RPMI8226 (cell line): ENCODE measurements at places on chromosomes 5 and 9.
A peak's percentile ranks its signal among the peaks of the same experiment; 100 is the strongest.

DNA sequence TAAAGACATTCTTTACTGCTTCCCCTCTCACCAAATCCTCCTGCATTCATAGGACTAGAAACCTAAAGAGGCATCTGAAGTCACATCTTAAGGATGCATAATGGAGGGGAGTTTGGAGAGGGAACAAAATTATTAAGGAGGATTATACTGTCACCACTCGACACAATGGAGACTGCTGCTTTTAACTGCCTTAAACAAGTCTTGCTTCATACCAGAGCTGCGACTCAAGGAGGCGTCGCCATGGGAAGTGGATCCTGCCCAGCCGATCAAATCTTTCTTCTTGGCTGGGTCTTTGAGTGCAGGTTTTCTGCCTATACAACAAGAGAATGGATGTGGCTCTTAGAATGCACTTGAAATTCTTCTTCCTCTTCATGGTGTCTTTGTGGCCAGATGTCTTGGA, 66.7 kb upstream of the FOXE1 start:
- DNase-seq = no peak

DNA sequence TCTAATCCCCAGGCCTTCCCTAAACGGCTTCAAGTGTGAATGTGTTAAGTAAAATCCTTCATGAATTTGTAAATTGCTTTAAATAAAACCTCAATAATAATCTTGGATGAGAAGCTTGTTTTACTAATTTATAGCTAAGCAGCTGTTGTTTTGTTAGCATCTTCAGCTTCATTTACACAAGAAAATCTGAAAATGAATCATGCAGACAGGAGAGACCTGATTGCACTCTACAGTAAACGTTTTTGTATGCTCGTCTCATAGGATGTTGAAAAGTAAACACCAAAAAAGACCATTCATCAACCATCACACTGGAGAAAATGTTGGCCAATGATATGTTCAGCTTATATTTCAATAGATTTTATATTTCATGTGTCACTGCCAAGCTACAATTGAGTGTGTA, 40.4 kb upstream of the MAP3K1 start:
- no peak for DNase-seq

GRCh38 chr9:126844085-126844484, 16.4 kb upstream of the ZBTB34 start:
- DNase-seq = no peak

- no peak for DNase-seq
Observed at GRCh38 chr9:22159586-22159985, 150.5 kb upstream of the CDKN2B start.

DNA sequence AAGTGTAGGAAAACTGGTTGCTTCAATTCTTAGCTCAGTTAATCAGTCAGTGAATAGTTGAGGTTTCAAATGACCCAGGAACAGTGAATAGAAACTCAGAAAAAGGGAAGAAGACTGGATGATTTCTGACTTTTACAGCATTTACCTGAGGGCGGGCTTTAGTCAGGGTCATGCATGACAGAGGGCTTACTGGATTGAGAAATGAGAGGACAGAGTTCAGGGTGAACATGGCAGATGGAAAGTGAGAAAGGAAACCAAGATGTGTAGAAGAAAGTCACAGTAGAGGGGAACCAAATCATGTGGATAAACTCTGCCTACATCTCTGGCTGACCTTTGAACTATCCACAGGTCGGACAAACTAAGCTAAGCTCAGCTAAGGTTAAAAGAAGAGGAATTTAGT, 596.0 kb downstream of the SEMA5A start:
- DNase-seq = no peak

DNA sequence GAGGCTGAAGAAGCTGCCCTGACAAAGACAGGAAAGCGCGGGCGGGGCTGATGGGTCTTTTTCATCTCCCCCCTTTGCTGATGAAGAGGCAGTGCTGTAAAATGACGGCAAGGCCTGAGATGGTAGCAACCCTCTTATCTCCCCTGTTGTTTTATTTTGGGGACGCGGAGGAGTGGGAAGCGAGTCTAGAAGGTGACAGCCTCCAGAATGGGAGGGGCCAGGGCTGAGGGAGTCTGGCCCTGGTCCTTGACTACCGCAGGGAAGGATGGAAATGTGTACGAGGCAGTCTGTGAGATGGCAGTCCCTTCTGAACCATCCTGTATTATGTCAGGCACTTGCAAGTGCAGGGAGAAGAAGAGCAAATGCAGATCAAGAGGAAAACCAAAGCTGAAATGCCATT, 46.1 kb upstream of the TCERG1 start:
- DNase-seq = no peak

GRCh38 chr5:153827397-153827796, 211.3 kb downstream of the FAM114A2 start:
- DNase-seq = peak; percentile 4

DNA sequence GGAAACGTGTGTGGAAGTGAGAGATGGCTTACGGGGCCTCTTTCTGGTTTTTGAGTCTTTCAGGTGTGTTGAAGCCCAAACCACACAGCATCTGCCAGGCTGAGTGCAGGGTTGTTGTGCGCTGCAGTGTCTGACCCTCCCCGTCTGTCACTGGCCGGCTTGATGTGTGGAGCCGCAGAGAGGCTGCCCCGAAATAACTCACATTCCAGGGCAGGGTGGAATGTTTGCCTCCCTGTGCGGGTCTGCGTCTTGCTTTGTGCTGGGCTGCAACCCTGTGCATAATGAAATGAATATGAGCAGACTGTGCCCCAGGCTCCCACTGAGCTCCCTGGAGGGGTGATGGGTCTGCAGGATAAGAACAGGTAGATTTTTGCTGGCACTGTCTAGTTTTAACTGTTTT, 9.9 kb upstream of the PLEKHG4B start:
- peak; percentile 34 for DNase-seq

GRCh38 chr5:58469896-58470295, 10.0 kb upstream of the PLK2 start:
- no peak for DNase-seq

DNA sequence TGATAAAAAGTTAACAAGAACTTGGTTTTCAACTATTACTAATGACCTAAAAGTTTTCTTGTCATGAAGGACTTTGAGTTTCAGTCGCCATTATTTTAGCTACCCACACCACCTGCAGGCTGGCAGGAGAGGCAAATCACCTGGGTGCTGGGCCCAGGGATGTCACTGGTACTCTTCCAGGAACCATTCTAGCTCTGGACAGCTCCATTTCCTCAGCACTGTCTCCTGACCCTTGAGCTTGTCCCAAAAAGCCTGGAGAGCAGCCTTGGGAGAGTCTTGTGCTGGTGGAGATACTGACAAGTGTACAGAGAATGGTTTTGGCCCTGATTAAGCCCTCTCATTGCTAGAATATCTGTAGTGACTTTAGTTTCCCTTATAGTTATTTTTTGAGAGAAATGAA, 1924.1 kb upstream of the WWC1 start:
- no peak for DNase-seq

DNA sequence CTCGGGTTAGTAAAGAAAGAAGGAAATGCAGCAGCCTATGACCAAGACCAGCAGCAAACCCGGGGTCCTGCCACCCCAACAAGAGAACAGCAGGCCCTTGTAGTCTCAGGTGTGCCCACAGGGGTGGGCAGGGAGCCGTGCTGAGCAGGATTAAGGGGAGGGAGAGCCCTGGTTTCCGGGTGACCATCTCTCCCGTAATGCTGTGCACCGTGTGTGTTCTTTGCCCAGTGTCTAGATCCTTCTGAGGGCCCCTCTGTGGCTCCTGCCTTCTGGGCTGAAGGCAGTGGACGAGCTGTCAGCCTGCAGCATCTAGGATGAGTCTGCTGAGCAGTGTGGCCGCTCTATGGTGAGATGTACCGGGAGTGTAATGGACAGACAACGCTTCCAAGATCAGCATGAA, 12.7 kb upstream of the PLEKHG4B start:
- DNase-seq = no peak

GRCh38 chr9:112541685-112542084, 55.1 kb downstream of the KIAA1958 start:
- DNase-seq = no peak

DNA sequence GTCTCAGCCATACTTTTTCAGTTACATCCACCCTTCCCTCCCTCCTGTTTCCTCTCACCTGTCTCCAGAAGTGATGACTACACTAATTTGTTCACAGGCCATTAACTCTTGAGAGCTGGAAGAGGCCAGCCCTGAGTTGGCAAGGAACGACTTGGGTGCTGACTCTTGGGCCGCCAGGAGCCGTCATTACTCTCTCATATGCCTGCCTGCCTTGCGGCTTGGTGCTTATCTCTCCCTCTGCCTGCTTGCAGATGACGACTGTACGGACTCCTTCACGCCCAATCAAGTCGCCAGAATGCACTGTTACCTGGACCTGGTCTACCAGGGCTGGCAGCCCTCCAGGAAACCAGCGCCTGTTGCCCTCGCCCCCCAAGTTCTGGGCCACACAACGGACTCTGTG, 66.1 kb downstream of the PAPPA start:
- DNase-seq = no peak

DNA sequence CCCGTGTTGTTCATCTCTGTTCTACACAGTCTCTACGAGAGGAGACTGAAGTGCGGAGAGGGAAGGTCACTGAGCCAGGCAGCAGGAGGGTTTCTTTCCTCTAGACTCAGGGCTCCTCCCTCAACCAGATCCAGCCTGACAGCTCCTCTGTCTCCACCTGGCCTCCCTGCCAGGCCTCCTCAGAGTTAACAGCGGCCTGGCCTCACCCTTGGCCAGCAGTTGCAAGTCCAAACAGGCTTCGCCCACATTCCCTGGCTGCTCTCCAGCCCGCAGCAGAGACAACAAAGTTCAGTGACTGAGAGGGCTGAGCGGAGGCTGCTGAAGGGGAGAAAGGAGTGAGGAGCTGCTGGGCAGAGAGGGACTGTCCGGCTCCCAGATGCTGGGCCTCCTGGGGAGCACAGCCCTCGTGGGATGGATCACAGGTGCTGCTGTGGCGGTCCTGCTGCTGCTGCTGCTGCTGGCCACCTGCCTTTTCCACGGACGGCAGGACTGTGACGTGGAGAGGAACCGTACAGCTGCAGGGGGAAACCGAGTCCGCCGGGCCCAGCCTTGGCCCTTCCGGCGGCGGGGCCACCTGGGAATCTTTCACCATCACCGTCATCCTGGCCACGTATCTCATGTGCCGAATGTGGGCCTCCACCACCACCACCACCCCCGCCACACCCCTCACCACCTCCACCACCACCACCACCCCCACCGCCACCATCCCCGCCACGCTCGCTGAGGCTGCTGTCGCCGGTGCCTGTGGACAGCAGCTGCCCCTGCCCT, at the start of gene HRCT1:
Gene HRCT1, plus strand, starts transcription at position 291 of the 768 bp plus-strand sequence. Its CDS starts 86 bp downstream, at position 377.
- peak; percentile 60 for DNase-seq

DNA sequence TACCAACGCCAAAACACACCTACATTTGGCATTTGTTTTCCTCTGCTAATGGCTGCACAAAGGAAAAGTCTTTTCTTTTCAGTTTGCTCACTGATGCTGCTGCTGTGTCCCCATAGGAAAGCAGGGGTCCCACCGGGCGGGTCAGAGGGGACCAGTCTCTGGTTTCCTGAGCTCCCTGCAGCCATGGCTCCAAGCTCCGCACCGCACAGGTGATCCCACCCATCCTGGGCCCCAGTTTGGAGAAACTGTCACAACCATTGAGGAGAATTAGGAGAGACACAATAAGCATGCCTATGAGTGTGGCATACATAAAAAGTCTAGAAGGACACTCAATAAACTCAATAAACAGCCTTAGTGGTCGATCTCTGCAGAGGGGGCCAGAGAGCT, 19.9 kb downstream of the MED10 start:
- no peak for DNase-seq

DNA sequence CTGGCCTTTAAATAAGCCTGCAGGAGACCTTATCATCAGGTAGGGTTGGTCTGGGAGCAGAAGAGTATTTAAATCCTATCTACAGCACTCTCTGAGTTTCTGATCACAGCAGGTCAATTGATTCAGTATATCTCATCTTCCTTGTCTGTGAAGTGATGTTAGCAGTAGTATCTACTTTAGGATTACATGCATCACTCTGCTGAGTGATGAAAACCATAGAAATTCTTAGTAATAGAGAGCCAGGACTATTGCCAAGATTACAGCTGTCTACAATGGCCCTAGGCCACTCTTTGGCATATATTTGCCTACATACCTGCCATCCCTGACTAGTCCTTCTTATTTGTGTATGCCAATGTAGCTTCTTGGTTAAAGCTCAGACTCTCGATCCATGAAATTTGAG, 183.8 kb downstream of the ASTN2 start:
- DNase-seq = no peak

- DNase-seq = no peak
Observed at GRCh38 chr9:8784838-8785237, 985.3 kb upstream of the DMAC1 start.

DNA sequence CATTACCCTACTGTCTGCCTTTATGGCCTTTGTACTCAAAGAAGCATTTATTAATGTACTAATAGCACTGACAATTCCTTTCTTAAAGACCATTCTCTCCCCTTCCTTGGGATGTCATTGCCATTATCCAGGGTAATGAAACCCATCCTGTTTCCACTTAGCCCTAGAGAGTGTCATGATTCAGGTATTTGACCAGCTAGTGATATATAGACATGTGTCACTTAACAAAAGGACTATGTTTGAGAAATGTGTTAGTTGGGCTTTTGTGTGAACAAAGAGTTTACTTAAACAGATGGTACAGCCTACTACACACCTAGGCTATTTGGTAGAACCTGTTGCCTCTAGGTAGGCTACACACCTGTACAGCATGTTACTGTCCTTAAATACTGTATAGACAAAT, 2.0 kb downstream of the ATP6V0E1 start:
- DNase-seq = no peak

DNA sequence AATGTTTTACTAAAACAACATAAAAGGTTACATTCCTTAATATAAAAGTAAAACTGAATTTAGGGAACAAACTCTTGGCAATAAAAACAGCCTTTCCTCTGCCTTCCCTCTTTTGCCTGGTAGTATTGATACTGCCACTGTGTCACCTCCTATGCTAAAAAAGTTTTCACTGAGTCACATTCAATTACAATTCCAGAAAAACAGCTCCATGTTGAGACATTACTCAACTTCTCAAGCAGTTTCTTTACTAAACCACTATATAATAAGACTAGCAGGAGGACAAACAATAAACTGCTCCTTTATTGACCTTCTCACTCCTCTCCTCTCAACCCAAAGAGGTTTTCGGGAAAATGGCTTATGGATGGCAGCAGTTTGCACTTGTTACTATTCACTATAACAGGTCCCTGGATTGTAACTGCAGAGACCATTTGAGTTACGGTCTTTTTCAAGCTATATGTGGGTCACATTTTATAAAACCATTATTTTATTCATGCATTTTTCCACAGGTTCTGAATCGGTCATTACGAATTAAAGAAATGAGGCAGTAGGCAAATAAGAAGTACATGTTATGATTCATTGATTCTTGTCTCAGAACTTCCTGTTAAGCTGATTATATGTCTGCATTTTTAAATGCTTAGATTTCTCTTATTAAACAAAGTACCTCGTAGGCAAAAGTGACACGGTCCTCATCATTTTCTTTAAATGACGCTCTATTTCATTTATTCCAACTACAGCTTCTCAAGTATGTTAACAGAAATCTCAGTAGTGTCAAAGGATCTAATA, 2.1 kb downstream of the ZDHHC21 start:
- DNase-seq = no peak
